Omental fat pad (tissue), 4 donors: ENCODE measurements at places on chromosomes 3 and 15.
A peak's percentile ranks its signal among the peaks of the same experiment; 100 is the strongest.

DNA sequence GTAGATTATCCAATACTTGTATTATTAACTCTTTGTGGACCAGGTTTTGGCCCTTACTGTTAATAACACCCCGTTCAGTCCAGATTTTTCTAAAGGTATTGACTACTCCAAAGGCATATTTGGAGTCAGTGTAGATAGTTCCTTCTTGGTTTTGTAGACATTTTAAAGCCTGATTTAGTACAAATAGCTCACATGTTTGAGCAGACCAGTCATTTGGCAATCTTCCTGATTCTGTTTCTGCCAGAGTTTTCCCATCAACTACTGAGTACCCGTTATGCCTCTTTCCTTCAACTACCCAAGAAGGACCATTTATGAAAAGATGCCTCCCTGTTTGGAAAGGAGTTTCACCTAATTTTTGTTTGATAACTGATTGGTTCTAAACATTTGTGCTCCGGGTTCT lies 82.0 kb downstream of the CHCHD4 start:
- no peak for DNase-seq

DNA sequence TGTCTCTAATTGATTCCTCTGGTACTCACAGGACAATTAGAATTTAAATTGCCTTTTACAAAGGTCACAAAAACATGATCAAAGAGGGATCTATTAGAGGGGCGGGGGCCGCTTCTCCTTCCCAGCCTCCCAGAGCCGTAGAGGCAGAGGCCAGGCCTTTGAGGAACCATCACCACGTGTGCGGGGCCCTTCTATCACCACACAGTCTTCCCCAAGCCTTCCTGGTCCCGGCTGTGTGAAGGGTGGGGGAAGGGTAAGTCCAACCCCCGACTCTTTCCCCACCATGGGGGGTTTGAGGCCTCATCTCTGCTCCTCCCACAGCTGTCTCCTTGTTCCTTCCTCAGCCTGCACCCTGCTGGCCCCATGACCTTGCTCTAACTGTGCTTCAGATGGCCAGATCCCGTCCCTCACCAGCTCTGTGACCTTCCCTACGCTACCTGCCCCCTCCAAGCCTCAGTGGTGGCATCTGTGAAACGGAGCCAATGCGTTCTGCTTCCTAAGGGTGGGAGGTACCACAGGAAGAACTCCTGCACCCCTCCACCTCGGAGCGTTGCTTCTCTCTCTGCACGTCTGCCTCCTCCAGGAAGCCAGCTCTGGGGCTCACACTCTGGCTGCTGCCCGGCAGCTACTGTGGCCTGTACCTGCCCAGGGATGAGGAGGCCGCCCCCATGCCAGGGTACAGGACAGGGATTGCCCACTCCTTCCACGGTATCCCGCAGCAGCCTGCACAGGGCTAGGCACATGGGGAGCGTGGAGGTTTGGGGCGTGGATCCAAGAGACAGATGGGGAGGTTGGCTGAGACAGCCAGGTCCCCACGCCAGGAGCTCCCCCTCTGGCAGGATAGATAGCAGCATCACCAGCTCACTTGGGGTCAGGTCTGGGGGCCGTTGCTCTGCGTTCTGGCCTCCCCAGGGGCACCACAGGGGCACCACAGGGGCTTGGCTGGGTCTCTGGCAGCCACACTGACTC lies 83.8 kb downstream of the LINGO1 start:
- no peak for DNase-seq

- no peak for DNase-seq
Observed at GRCh38 chr3:173659972-173660371, 262.4 kb downstream of the NLGN1 start.

- no peak for DNase-seq
Observed at GRCh38 chr3:190173426-190173825, 52.7 kb upstream of the P3H2 start.

DNA sequence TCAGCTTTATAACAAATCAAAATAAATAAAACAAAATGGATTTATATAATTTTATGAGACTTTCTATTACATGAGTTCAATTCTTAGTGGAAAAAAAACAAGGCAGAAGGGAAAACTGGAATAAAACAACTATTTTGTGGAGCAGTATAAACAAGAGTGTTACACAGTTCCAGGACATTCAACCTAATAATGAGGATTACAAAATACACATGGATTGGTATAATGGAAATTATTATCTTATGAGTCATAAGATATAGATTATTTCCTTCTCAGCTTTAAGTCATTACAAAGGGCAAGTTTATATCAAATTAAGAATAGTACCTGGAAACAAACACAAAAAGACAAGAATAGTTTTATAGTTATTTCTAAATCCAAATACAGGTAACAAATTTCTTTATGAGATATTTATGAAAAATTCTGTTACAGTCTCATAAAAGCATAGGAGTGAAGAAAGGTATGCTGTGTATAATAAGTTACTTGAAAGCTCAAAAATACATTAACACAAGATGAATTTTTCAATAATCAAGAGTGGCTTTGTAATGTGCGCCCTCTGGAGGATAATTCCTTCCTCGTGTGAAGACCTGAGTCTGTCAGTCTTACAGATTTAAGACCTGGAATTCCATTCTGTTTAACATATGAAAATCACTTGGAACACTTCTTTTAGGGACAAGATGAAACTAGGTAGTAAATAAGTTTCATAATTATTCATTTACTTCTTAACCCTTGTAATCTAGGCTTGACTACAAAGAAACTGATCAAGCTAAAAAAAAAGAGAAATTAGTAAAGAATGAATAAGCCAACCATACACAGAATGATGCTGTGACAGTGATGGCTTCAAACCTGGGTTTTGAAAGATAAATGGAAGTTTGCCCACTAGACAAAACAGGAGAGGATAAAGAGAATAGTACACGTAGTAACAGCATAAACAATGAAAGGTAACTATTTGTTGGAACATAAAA lies 9.5 kb downstream of the COPS2 start:
- no peak for DNase-seq

GRCh38 chr15:55868707-55869106 lies 124.7 kb downstream of the NEDD4 start:
- DNase-seq = no peak

GRCh38 chr3:168213920-168214319 lies 118.2 kb upstream of the GOLIM4 start:
- DNase-seq = no peak

DNA sequence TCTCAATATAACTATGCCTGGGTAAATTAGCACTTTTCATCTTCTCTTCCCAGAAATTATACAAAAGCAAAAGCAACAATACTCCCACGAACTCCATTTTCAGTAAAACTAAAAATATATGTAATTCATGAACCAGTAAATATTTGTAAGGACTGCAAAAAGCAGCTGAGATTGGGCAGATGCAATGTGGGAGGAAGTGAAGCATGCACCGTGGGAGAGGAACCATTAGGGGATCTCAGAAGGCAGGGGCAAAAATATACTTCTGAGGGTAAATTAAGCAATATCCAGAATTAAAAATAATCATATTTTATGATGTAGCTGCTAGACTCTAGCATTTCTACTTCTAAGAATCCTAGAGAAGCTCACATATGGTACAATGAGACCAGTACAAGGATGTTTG lies 20.2 kb downstream of the CFAP91 start:
- no peak for DNase-seq

DNA sequence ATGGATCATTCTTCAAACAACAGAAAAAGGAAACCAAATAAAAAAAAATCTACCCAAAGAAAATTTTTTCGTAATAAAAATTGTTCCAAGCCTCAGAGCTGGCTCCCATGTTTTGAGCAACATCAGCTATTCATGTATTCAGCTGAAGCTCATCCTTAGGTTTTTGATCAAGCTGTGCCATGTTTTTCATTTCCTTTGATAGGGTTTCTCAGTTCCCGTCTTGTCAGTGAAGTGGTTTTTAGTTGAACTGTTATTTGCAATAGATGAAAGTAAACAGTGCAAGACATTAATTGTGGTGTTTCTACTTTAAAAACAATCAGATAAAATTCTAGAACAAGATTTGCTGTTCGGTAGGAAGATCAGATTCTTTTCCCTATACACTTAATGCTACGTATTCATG lies 55.4 kb upstream of the SPTSSB start:
- no peak for DNase-seq

DNA sequence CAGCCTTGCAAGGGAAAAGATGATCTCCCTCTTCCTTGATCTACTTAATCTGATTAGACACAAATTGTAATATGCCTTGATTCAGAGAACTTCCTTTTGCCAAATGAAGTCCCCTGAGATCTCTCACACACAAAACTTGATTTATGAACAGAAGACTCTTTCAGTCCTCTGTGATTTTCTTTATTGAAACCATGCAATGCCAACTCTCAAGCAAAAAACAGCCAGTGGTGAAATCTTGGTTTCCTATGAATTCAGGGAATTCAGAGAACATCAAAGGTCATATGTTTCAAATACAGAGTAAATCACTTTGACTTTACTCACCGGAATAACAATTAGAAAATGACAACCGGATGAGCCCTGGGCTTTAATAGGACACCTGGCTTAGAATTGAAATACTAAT lies 211.7 kb downstream of the ABHD5 start:
- DNase-seq = no peak

GRCh38 chr15:85754989-85755388 lies 39.7 kb downstream of the KLHL25 start:
- peak; percentile 16 for DNase-seq

DNA sequence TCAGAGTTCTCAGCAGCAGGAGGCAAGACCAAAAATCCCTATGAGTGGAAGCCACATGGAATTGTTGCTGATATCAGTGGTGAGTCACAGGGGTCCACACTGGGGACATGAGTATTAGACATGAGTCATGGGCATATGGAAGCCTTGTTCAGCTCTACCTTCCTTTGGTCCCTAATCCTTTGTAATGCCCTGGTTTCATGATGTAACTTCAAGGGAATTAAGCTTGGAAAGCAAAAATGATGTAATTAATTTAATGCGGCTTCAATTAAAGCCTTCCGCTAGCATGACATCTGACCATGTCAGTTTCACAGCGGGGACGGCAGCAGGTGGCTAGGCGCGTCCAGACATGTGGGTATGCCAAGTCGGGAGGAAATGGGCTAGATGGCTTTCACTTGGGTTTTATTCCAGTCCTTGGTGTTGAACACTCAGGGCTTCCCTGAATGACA lies 176.1 kb upstream of the RGMA start:
- DNase-seq = no peak

- no peak for DNase-seq
Observed at GRCh38 chr15:88747631-88748030, 55.6 kb upstream of the ACAN start.

DNA sequence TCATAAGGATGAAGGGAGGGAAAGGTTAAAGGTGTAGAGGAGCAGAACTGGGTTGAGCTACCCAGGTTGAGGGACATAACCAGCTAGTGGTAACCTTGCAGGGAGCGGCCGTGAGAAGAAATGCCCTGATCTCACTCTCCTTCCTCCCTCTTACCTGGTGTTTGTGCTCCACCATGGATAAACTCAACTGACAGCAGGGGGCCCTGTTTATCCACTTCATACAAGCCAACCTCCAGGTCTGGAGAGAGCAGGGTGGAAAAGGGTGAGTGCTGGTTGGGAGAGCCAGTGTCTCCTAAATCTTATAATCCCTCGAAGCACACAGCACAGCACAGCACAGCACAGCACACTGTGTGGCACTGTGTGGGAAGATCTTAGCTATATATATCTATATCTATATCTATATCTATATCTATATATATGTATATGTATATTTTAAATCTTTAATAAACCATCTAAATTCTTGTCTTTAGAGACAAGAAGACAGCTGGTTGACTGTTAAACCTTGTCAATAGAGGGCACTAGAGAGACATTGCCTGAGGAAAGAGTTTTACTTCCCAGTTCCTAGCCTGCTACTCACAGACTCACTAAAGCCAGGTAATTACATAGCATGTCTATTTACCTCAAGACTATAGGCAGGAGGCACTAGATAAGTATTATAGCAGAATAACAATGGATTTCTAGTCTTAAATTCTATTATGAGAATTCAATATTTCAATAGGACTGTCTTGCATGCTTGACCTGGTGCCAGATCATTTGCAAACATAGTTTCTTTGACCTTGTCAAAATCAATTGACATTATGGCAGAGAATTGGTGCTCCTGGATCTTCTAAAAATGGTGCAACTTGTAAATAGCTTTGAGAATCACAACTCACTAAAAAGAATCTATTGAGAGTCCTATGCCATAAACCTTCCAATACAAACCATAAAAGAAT lies 21.7 kb upstream of the FMN1 start:
- no peak for DNase-seq

DNA sequence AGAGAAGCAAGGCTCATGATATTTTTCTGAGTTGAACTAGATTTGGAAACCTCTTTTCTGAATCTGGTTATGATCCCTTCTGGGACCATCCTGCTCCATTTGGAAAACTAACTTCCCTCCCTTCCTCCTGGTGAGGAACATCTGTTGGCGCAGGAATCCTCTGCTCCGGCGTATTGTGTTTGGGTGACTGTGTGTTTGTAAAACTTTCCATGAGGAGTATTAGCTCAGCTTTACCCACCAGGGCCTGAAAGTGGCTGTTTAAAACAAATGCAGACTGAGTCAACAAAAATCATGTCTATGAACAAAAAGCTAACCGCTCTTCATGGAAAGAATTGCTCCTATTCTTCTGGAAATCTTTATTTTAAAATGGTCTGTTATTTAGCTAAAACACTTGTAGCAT lies 17.7 kb downstream of the STARD9 start:
- no peak for DNase-seq

GRCh38 chr3:121980450-121980796 lies 41.6 kb downstream of the ILDR1 start:
- DNase-seq = no peak

GRCh38 chr3:45763303-45763675 lies 33.0 kb downstream of the SLC6A20 start:
- no peak for DNase-seq

- no peak for DNase-seq
Observed at GRCh38 chr3:190692256-190692655, 170.2 kb downstream of the GMNC start.

DNA sequence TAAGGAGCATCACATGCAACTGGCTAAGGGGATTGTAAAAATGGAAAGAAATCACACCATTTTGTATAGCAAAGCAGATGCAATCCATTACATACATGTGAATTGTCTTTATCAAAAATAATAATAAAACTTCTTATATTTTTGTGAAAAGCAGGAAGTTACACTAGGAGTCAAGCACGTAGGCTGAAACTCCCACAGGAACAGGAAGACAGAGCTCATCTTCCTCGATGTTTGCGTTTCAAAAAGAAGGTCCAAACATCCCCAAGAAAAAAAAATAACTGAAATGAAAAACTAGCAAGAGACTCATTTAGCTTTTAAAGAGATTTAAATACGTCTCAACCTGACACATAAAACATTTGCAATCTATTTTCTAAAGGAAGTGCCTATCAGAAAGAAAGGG lies 106.6 kb downstream of the TGFBR2 start:
- DNase-seq = no peak

GRCh38 chr3:197333901-197334639 lies 35.7 kb upstream of the DLG1 start:
- no peak for DNase-seq

- no peak for DNase-seq
Observed at GRCh38 chr15:80804970-80805495, 25.9 kb downstream of the CEMIP start.

GRCh38 chr3:37762698-37763097 lies 99.0 kb upstream of the CTDSPL start:
- no peak for DNase-seq

GRCh38 chr3:149941186-149941585 lies 29.5 kb downstream of the PFN2 start:
- no peak for DNase-seq
